ENCODE measurements at places on chromosomes 5 and 9.

DNA sequence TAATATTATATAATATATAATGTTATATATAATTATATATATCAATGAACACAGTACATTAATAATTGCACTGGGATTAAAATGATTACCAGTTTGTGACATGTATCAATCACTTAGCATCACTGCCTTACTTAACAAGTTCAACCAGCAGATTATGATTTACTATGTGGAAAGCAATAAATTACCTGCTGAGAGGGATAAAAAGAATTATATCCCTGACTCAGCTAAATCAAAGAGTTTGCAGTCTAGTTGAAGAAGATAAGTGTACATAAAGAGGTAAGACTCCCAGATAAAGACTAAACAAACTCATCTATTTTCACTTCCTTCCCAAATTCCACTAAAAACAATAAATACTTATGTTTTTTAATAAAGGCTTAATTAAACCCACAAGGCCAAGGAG lies 11.2 kb downstream of the PLAA start:
- DNase-seq, result no peak

DNA sequence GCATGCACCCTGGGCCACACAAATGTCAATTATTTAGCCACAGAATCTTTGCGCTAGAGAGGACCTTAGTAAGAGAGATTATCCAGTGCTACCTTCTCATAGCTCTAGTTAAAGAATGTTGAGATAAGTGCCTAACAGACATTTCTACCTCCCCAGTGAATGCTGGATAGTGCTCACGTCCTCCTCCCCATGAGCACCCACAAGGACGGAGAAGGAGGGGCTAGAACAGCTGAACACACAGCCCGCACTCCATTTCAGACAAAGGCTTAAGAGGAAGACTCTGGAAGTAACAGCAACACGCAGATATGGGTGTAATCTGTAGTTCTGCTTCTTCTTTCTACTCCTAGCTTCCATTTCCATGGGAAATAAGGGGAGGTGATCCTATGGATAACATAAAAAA lies 120.5 kb downstream of the FEM1C start:
- no peak for DNase-seq

DNA sequence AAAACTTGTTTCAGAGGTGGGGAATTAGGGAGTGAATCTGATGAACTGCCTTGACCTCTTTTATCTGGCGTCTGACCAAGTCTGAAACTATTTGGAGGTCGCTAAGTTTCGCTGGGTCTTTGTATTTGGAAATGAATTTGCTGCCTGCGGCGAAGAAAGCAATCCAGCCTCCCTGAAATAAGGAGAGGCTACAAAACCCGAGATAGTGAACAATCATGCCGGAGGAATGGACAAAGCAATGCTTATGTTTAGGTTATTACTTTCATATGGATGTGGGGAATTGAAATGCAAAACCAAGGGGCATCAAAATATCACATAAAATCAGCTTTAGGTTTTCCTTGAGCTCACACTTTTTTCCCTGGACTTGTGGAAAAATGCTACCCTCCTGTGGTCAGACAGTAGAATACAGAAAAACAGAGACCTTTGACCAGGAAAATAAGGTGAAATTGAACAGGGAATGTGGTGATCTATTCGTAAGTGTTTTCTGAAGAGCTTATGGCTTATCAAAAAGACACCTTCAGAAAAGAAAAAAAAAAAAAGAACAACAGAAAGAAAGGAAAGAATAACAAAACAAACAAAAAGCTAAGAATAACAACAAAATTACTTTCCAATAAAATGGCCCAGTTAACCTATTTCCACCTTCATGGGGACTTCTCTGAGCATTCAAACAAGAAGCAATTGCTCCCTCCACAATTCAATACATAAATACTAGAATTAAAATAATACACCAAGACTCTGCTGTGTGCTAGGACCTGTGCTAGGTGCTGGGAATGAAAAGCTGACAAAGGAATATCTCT lies 68.6 kb upstream of the DPYSL3 start:
- no peak for DNase-seq

DNA sequence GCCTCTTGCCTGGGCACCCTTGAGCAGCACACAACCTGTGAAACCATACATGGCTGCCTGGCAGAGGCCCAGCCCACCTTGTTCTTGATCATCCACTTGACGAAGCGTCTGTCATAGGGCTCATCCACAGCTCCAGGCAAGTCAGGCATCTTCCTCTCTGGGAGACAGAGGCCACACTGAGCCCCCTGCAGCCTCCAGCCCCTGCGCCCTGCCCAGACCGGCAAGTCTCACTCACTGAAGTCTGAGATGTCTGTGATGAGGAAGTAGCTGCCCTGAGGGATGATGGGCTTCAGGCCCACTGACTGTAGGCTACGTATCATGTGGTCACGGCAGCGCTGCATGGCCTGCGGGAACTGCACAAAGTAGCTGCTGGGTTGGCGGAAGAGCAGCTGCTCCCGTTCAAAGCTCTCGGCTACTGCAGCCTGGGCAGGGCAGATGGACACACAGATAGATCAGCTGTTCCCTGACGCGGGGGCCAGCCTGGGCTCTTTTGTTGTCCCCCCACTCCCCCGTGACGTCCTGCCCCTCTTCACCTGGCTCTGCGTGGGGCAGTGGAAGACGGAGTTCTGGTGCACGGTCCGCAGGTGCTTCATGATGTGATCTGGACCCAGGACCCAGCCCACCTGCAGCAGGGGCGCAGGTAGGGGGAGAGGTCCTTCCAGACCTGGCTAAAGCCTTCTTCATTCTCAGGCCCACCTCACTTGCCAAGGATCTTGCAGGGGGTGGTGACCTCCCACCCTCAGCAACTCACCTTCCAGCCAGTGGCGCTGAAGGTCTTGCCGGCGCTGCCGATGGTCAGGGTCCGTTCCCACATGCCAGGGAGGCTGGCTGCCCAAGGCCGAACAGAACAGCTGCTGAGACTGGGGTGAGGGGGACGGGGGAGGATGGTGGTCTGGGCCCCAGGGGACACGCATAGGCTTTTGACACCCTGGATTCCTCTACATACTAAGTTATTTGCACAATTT lies 5.9 kb upstream of the SPOUT1 start:
- no peak for DNase-seq

DNA sequence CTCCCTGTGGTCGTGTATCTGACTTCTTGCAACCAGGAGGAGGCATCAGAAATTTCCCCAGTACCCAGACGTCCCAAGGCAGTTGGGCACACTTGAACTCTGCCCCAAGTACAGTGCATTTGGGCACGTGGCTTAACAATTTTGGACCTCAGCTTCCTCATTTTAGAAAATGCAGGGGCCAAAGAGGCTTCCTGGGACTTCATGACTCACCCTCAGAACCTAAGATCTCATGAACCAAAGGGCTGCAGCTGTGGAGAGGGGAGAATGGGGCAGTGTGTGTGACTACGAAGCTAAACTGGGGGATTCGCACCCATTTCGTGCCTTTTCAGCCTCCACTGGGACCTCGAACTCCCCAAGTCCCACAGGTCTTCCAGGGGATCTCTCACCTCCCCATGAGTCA lies 59.2 kb downstream of the SYK start:
- no peak for DNase-seq

Measured in activated T-cell treated with anti-CD3 and anti-CD28 coated beads for 1 hour (primary cell).